ENCODE measurements at places on chromosomes 1 and 21.

- DNase-seq = no peak
Observed at GRCh38 chr1:209427277-209427676, 156.2 kb upstream of the CAMK1G start.

DNA sequence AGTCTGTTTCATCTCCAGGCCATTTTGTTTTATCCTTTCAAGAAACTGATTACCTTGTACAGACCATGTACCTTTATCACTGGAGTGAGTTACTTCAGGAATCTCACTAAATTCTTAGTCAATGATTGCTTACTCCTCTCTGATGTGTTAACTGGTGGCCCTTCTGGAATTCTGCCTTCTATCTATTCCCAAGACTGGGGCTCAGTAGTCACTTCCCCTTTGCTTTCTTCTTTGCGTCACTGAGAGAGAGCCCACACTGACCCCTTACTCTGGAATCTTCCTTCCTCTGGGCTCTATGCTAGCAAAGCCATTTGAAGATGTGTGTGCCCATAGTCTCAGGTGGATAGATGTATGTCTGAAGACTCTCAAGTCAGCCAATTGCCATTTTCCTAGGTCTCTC lies 34.6 kb downstream of the XCL2 start:
- DNase-seq = no peak

DNA sequence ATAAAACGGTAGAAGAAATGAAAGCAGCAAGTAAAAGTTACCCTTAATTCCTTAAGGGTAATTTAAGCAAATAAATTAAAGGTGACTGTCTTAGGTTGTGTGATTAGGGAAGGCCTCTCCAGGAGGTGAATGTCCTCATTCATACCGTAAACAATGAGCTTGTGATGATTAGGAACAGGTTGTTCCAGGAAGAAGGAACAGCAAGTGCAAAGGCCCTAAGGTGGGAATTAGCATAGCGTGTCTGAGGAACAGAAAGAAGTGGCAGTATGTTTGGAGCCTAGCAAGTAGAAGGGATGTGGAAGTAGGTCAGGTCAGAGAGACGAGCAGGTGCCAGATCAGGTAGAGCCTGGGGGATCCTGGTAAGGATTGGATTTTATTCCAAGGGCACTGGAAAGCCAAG lies 5.6 kb downstream of the AK4 start:
- no peak for DNase-seq

- no peak for DNase-seq
Observed at GRCh38 chr21:44438531-44439210, 16.6 kb upstream of the LRRC3 start.

- DNase-seq = no peak
Observed at GRCh38 chr21:26177746-26178426, 7.3 kb upstream of the APP start.

DNA sequence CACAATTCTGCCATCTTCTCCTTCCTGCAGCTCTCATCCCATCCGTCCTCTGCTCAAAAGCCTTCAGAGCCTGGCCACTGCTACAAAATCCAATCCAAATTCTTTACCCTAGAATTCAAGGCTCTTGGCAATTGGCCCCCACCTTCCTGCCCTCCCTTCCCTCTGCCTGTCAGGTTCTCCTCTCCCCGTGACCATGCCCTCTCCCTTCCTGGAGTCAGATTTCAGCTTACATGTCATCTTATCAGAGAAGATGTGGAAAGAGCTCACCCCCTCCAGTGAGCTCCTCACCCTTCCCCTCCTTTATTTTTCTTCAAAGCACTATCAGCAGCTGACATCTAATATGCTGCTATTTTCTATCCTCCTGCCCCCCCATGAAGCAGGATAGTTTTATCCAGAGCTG lies 86.9 kb downstream of the GRIK3 start:
- no peak for DNase-seq

DNA sequence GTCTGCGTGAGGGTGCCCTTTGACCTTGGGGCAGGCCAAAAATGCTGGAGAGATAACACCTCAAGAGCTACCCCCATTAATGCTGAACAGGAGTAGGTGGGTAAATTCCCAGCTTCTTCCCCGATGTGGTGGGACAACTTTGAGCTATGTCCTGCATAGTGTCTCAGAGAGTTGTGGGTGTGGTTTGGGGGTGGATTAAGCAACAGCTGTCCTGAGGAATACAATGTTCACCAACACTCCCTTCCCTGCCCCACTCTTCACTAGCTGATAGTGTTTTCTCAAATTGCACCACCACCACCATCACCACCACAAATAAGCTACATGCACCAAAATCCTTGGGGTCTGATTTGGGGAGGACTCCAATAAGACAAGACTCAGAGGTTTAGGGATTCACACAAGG lies 258.4 kb downstream of the HLX start:
- no peak for DNase-seq

GRCh38 chr1:100643471-100644196 lies 75.9 kb upstream of the VCAM1 start:
- no peak for DNase-seq

DNA sequence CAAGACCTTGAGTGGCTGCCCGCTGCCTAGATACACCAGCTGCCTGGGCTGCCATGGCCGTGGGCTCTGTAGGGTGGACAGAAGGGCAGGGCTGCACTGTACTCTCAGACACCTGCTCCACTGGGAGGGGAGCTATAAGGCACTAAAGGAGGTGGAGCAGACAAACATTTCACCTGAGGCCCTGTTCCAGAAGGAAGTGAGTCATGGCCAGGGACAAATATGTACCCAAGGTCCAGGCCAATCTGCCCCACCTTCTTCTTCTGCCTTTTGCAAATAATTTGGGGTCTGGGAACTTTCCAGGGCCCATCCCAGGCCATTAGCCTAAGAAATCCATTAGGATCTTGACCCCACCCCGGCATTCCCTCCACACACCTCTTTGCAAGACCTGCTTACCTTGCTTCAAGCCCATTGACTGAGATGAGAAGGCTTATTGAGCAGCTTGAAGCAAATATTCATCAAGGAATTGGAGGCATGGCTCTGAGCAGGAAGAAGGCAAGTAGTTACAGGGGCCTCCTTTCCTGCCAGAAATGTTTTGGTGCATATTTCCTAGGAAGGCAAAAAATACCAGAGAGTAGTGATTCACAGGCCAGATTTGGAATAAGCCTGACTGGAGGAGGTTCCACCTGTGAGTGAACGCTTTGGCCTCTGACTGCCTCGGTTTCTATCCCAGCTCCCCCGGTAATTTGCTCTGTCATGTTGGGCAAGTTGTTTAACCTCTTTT lies at the start of gene CAPN8:
Gene CAPN8 (minus strand): TSS at position 110 of the 721 bp plus-strand sequence. CDS start 55 bp downstream, at position 55.
- DNase-seq = no peak

GRCh38 chr1:24465099-24465498 lies 37.5 kb upstream of the RCAN3 start:
- no peak for DNase-seq

- peak; percentile 40 for DNase-seq
Observed at GRCh38 chr1:30285501-30285932, 437.9 kb downstream of the MATN1 start.

DNA sequence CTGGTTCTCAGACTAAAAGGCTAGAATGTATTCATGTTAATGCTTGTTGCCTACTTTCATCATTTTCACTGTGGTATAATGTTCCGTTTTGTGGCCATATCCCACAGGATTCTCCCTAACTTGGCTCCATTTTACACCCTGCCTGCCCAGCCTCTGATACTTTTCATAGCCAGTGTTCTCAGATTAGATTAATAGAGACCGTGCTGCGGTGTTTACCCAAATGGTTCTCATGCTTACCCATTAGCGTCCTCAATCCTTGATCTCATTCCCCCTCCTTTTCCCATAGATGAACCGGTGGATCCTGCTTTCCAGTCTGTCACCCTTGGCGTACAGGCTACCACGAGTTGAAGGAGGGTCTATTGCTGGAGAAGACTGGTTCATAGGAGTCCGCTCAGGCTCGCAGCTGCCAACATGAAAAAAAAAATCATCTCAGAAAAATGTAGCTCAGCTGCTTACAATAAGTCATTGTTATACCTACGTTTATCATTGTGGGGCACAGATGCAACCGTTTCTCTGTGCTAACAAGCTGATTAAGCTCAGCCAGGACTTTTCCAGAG lies 78.7 kb downstream of the SETD4 start:
- no peak for DNase-seq

DNA sequence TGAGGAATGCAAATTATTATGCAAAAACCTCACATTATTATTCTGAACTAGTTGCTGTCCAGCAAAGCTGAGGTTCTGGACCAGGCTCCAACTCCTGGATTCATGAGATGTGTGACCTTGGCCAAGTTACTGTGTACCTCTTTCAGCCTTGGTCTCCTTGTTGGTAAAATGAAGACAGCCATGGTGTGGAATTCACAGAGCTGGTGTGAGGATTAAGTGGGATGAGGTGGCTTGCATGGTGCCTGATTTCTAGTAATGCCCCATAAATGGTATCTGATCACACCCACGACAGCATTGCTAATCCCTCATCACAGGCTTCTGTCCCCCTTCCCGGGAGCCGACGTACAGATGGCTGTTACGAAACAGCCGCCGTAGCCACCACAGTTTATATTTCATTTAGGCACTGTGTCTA lies 59.6 kb downstream of the PGBD5 start:
- no peak for DNase-seq

- no peak for DNase-seq
Observed at GRCh38 chr1:185068341-185068740, 23.0 kb downstream of the RNF2 start.

DNA sequence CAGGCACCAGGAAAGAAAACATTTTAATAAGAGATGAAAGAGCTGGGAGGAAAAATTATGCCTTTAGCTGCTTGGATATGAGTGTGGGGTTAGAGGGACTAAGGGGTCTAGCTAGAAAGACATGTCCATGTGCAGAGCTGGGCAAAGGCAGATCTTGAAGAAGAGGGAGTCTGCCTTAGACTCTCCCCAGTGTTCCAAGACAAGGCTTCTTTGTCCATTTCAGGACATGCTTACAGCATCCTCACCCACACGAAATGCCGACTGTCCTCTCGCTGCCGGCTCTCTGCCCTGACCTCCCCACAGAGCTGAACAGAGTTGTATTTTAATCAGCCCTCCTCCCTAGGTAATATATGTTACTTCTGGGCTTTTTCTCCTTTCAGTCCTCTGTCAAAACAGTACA lies 100.7 kb upstream of the ATP1B1 start:
- DNase-seq = no peak

GRCh38 chr1:156346636-156347035 lies 8.3 kb downstream of the TSACC start:
- DNase-seq = no peak

DNA sequence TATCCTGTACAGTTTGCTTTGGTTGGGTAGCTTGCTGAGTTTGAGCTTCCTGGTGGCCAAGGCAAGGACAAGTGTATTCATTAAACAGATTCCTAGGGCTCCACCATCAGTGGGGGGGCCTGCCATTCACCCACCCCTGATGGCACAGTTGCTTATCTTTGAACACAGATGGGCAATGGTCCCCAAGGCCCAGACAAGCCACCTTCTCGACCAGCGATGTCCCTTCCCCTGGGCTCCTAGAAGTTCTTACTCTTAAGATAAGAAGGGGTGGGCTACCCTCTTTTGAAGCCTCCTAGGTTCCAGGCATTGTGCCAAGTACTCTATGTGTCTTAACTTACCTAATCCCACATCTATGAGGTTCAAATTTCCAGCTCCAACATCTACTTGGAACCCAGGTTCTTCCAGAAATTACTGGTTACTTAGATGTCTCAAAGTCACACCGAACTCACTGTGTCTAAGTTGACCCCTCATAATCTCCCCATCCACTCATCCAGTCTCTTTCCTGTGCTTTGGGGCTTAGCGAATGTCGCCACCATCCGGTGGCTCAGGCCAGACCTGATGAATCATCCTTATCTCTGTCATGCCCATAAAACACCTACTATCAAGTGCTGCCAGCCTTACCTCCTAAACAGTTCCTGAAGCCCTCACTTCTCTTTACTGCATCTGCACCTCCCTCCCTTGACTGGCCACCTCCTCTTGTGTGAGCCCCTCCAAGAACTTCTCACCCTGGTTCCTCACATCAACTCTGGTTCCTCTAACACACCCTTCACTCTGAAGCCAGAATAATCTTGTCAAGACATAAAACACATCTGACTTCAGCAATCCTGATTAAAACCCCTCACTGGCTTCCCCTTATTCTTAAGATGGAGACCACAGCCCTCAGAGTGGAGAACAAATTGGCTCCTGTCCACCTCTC lies 50.1 kb downstream of the KLHDC7A start:
- no peak for DNase-seq

DNA sequence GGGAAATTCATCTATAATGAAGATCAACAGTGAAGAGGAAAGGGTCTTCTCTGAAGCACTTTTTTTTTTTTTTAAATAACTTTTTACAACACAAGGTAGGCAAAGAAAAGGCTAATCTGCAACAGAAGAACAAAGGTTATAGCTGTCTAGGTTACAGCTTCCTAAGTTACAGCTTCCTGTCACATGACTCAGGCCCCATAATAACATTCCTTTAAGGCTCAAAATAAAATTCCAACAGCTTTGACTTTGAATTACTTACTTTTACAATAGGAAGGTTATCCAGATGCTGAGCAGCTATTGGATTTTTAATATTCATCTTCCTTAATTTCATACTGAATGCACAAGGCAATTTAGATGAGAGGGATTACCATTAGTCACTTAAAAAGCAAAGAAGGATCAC lies 40.4 kb upstream of the TMEM61 start:
- DNase-seq = no peak

- DNase-seq = no peak
Observed at GRCh38 chr1:168755800-168756418, 26.9 kb upstream of the DPT start.

DNA sequence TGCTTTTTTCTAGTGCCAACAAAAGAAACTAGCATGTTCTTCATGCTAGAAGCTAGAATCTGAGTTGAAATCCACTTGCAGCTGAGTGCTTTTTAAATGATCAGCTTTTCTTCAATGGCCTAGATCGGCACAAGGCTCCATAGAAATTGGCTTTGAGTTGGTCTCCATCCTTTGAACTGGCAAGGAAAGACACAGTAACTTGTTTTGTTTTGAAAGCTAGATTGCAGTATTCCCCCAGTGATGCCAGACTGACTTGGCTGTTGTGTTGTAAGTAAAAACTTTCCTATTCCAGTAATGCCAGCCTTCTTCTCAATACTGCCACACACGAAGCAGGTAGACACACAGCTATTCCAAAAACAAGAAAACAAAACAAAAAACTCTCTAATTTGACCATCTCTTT lies 139.1 kb downstream of the FMN2 start:
- DNase-seq = no peak

Data from type B pancreatic cell (in vitro differentiated cells).